Choroid plexus epithelial cell (primary cell): ENCODE measurements at places on chromosomes 16 and 17.

GRCh38 chr17:58335061-58335731, 6.6 kb upstream of the TSPOAP1 start:
- no peak for DNase-seq

GRCh38 chr17:55726440-55726839, 3.8 kb upstream of the TMEM100 start:
- peak; percentile 82 for DNase-seq

- no peak for DNase-seq
Observed at GRCh38 chr16:4839942-4840341, 7.1 kb downstream of the GLYR1 start.

DNA sequence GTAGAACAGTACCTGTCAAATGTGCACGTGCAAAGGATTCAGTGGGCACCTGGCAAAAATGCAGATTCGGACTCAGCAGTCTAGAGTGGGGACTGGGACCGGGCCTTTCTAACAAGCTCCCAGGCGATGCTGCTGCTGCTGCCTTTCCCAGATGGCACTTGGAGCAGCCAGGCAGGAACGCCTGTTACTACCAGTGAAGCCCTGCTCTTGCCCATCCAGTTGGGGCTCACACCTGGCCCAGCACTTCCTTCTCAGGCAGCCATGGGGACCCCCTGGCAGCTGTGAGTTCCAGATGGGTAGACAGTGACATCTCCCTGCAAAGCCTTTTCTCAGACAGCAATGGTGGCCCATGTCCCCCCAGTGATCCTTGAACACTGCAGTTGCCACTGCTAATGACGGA, 30.4 kb downstream of the KDM8 start:
- DNase-seq: no peak

DNA sequence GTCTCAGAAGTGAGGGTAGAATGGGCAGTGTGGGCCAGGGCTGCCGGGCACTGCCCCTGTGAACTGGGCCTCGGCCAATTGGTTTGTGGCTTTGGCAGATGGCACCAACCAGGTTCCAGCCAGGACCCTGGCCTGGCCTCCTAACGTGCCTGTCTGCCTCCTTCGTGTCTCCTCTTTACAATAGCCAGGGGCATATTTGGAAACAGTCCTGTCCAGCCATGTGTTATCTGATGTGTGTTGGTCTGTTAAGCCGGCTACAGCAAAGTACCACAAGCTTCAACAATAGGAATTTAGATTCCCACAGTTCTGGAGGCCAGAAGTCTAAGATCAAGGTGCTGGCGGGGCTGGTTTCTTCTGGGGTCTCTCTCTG, 14.6 kb downstream of the CRISPLD2 start:
- DNase-seq: no peak

GRCh38 chr16:23391381-23392222, 61.4 kb downstream of the COG7 start:
- no peak for DNase-seq

GRCh38 chr16:52294660-52295059, 252.3 kb downstream of the TOX3 start:
- DNase-seq: no peak

- peak; percentile 96 for DNase-seq
Observed at GRCh38 chr16:28211758-28212531, at the start of gene XPO6. XPO6 (minus strand) TSS chr16:28211965; CDS start chr16:28211368, 597 bp downstream.

- DNase-seq: peak; percentile 65
Observed at GRCh38 chr16:19095654-19096053, 18.1 kb upstream of the ITPRIPL2 start.

DNA sequence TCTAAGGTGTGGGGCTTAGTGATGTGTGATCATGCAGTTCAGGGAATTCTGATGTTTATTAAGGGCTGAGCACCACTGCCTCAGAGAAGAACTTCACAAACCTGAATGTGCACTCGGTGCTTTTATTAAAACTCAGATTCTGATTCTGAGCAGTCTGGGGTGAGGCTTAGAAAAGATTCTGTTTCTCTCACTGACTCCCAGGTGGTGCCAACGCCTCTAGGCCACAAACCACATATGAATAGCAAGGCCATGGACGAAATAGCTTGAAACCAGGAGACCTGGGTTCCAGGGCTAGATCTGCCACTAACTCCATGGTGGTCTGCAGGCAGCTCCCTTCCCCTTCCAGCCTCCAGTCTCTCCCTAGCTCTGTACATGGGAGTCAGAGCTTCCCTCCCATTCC, 169.1 kb downstream of the HS3ST3B1 start:
- DNase-seq: no peak

GRCh38 chr16:79298894-79299799, 301.4 kb downstream of the MAF start:
- no peak for DNase-seq

DNA sequence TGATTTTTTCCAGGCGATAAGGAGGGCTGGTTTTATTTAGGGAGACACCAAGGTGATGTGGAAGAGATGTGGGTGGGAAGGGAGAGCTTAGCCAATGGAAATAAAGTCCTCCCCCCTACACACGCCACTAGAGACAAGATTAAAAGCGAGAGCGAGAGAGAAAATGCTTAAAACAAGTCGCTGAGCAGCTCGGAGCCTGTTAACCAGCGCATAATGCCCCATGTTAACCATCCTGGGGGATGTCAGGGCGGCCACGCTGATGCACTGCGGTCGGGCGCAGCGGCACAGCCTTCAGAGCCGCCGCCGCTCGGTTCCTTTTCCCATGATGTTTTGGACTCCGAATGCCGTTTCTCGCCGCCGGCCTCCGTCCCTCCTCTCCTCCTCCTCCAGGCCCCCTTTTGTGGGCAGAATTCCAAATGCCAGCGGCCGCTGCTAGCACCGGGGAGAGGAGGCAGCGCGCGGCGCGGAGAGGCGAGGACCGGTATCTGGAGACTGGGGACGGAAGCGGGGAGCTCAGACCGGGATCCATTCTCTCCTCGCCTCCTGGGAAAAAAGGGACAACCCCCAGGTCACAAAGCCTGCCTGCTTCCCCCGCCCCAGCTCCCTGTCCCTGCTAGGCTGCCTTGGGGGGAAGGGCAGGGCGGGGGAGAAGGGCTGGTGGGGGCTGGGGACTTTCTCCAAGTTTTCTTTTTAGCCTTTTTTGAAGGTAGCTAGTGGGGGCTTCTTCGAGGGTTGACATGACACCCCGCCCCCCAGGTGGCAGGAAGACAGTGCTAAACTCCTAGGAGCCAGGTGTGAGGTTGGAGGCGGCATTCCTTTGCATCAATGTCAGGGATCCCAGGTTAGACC, 98.1 kb upstream of the CCL2 start:
- no peak for DNase-seq

- DNase-seq: no peak
Observed at GRCh38 chr16:89397331-89397861, 93.0 kb downstream of the ANKRD11 start.

- no peak for DNase-seq
Observed at GRCh38 chr16:66695935-66696668, 441 bp downstream of the CMTM4 start.

- DNase-seq: peak; percentile 94
Observed at GRCh38 chr17:49730078-49730784, 22.5 kb upstream of the SLC35B1 start.

GRCh38 chr16:11056993-11057649, 112.8 kb downstream of the CLEC16A start:
- DNase-seq: peak; percentile 22

GRCh38 chr17:2954898-2955445, 108.4 kb downstream of the OR1D5 start:
- DNase-seq: peak; percentile 95

GRCh38 chr16:88760424-88761142, 24.4 kb downstream of the PIEZO1 start:
- no peak for DNase-seq

DNA sequence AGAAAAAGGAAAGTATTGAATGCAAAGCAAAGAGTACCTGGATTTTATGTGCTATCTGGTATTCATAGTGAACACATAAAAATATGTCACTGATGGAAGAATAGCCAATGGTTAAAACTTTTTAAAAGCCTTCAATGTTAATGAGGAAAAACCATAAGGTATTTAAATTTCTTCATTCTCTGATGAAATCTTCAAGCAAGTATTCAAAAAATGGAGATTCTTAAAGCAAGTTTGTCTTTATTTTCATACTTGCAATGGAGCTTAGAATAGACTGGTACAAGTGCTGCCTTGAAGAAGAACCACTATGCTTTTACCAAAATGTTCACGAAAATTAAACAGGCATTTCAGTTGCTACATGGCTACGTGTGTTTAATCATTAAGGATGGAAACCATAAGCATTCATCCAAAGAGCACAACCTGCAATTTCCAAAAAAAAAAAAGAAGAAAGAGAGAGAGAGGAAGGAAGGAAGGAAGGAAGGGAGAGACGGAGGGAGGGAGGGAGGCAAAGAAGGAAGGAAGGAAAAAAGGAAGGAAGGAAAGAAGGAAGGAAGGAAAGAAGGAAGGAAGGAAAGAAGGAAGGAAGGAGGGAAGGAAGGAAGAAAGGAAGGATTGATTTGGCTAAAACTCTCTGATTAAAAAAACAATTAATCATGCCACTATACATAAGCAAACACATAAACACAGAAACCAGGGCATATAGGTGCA, 17.6 kb downstream of the HS3ST3A1 start:
- DNase-seq: no peak

DNA sequence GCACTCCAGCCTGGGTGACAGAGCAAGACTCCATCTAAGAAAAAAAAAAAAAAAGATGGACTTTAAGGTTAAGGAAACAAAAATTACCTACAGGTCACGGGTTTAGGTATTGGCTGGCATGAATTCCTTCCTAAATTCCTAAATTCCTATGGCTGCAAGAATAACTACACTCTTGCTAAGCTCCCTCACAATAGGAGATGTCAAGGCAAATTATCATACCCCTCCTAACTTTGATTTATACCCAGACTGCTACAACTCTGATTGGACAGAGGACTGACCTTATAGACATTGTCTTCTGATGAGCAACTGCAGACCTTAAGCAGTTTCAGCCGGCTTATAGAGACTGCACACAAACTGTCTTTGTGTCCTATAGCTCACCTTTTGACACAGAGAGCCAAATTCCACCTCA, 25.1 kb upstream of the TMC7 start:
- no peak for DNase-seq

GRCh38 chr16:1182950-1183907, 30.3 kb downstream of the CACNA1H start:
- DNase-seq: peak; percentile 81

DNA sequence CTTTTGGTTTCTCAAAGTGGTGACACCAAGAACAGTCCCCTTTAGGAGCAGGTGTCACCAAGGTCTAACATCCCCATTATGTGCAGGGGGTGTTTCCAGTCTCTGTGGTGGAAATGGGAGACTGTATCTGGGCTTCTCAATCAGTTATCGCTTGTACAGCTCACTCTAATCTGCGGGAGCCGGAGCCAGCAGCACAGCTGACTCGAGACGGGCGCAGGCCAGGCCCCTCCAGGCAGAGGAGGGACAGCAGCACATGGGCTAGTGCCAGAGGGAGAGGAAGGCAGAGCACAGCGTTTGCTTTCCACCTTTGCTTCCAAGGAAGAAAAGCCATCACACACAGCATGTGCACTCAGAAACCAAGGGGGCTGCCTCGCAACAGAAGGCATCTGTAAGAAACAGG, 91.2 kb upstream of the CREBBP start:
- DNase-seq: no peak

- DNase-seq: peak; percentile 41
Observed at GRCh38 chr17:29588562-29589411, 661 bp downstream of the GIT1 start.

GRCh38 chr16:85554889-85555718, 58.0 kb upstream of the GSE1 start:
- peak; percentile 66 for DNase-seq

- no peak for DNase-seq
Observed at GRCh38 chr17:57400648-57401047, 144.3 kb downstream of the MSI2 start.

GRCh38 chr16:89197633-89198416, 2.5 kb downstream of the SLC22A31 start:
- no peak for DNase-seq

GRCh38 chr17:75406222-75406615, 741 bp upstream of the GRB2 start:
- peak; percentile 35 for DNase-seq
